Sciatic nerve (tissue), 2 donors: ENCODE measurements at places on chromosomes 11 and 22.

DNA sequence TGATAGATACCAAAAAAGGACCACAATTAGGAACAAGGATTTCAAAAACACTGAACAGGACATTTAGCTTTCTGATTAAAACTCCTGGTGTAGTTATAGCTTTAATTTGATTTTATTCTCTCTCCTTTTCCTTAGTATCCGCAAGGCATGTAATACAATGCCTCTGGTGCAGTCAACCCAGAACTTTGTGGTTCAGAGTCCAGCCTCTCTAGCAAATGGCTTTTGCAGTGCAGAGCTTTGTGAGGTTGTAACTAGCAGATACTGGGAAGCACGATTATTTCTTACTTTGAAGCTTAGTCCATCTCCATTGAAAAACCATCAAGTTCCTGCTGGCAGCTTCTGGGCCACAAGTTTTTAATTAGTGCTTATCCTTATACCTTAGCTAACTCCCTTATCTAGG lies 79.8 kb downstream of the GRIA4 start:
- no peak for DNase-seq

DNA sequence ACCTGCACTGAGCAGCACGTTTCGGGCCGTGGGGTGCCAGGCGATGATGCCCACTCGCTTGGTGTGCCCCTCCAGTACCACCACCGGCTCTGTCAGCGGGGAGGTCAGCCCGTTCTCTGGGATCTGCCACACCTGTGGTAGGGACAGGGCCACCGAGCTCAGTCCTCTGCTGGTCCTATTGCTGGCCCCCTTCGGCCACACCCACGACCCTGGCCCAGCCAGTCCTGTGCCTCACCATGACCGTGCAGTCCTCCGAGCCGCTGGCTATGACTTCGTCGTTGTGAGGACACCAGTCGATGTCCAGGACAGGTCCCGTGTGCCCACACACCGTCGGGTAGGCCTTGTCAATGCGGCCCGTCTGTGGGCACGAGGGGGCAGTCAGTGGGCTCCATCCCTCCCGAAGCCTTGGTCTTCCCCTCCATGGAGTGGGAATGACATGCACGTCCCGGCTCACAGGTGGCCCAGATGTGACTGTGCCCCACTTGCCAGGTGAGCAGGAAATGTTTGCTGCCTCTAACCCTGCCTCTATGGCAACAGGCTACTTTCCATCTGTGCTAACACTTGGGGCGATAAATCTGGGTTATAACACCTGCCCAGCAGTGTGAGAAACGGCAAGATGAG lies 1.4 kb downstream of the CORO1B start:
- DNase-seq = no peak

- DNase-seq = no peak
Observed at GRCh38 chr11:43933608-43934551, 8.6 kb upstream of the C11orf96 start.

DNA sequence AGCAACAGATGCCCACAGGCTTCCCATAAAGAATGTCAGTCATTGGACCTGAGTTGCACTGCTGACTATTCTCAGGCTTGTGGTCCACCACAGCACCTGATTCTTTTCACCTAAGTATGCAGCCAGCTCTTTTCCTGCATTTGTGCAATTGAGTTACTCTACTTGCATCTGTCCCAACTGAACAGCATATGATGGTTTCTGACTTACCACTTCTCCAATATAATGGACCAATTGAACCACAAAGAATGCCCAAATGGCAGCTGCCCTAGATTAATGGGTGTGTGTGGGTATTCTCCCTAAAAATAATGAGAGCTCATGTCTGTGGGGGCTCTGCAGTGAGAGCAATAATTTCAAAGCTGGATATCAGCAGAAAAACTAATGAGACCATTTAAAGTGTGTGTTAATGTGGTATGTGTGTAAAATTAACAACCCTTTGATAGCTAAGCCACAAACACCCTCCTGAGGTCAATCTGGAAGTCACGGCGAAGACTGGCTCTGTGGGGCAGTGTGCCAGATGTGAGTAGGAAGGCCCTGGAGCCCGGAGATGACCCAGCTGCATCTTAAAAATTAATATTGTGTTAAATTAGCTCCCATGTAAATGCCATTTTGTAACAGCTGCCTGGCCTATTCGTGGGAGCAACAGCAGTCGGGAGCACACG lies 43.8 kb downstream of the SC5D start:
- no peak for DNase-seq

- DNase-seq = no peak
Observed at GRCh38 chr22:33896154-33896553, 24.1 kb downstream of the LARGE1 start.

- peak; percentile 78 for DNase-seq
Observed at GRCh38 chr22:50599816-50600455, 657 bp upstream of the MAPK8IP2 start.

- DNase-seq = peak; percentile 67
Observed at GRCh38 chr22:49972163-49973017, 11.8 kb downstream of the PIM3 start.

DNA sequence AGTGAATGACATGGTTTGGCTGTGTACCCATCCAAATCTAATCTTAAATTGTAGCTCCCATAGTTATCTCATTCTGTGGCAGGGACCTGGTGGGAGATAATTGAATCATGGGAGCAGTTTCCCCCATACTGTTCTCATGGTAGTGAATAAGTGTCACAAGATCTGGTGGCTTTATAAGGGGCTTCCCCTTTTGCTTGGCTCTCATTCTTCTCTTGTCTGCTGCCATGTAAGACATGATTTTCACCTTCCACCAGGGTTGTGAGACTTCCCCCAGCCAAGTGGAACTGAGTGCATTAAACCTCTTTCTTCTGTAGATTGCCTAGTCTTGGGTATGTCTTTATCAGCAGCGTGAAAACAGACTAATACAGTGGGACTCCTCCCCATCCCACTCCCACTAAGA lies 11.1 kb downstream of the OR5A2 start:
- no peak for DNase-seq

GRCh38 chr11:111833524-111833923 lies 37.9 kb downstream of the ALG9 start:
- DNase-seq = no peak

- no peak for DNase-seq
Observed at GRCh38 chr22:22210375-22210774, 34.2 kb upstream of the VPREB1 start.

GRCh38 chr11:130006929-130007328 lies 4.3 kb upstream of the PRDM10 start:
- DNase-seq = no peak

GRCh38 chr11:8036986-8037385 lies 44.0 kb upstream of the TUB start:
- no peak for DNase-seq

GRCh38 chr11:8040921-8041285 lies 40.1 kb upstream of the TUB start:
- no peak for DNase-seq

DNA sequence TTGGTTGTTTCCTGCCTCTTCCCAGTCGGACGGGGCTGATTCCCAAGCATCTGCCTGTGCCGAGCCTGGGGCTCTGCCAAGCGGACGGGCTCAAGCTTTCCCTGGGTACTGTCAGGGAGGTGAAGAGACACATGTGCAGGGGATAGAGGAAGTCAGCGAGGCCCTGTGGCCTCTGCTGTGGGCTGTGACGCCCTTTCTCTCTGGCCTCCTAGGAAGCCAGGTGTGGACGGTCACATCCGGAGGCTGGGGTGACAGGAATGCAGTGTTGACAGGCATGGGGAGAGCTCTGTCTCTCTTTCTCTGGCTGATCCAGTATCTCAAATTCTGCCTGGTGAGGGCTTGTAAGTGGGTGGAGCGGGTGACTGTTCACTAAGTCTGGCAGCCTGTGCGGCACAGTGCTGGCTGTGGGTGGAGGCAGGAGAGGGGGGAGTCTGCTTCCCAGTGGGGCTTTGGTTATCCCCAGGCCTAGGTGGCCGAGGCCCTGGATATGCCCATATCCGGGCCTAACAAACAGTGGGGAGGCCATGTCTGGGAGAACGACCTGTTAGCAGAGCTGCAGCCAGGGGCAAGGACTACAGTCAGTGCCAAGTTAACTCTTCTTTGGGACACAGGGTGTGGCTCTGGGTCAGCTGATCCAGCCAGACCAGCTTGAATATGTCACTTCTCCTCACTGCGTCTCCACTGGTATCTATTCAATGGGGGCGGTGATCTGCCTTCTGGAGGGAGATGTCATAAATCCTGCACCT lies 1.9 kb downstream of the KCTD17 start:
- no peak for DNase-seq

DNA sequence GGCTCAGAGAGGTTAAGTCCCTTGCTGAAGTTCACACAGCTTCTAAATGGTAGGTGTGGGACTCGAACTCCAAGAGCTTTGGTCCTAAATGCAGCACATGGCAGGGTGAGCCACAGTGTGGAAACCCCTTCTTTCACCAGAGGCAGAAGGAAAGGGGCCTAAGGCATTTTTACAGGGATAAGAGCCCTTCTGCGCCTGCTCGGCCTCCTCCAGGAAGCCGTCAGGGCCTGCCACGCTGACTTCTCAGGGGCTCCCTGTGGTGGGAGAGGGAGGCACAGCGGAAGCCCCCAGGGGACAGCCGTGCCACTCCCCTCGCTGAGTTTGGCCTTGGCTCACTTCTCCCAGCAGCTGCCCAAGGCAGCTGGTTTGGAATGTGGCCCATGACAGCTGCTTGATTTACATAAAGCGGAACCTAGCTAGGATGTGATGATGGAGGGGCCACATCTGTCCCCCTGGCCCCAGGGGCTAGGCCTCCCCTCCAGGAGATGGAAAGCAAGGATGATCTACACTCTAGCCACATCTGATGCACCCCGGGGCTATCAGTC lies 35.4 kb downstream of the CD82 start:
- no peak for DNase-seq

- no peak for DNase-seq
Observed at GRCh38 chr11:32186118-32186517, 95.2 kb downstream of the RCN1 start.

GRCh38 chr11:67266449-67267187 lies at the start of gene GRK2:
Gene GRK2 (plus strand): TSS chr11:67266473. CDS start chr11:67266700, 227 bp downstream.
- peak; percentile 65 for DNase-seq

GRCh38 chr11:115606498-115607220 lies 102.4 kb upstream of the CADM1 start:
- DNase-seq = no peak

DNA sequence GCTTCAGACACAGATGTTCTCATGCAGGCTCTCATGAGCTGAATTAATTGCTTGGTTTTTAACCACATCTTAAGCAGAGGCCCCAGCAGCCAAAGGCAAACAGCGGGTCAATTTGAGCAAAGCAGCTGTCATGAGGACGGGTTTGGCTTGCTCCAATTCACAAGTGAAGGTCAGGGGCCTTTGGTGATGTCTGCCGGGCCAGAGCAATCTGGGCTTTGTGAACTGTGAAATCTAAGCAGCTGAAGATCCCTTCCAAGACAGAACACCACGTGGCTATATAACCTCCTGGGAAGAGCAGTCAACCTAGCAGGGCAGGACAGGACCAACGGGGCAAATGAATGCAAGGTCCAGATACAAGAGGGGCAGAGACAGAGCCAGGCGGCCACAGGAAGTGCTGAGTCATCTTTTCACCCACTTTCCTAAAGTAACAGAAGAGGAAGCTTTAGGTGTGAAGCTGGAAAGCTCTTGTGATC lies 187.3 kb upstream of the B3GAT1 start:
- DNase-seq = peak; percentile 39

- no peak for DNase-seq
Observed at GRCh38 chr11:98940913-98941312, 79.8 kb upstream of the CNTN5 start.

GRCh38 chr11:111006227-111006626 lies 239.3 kb upstream of the POU2AF2 start:
- DNase-seq = no peak

DNA sequence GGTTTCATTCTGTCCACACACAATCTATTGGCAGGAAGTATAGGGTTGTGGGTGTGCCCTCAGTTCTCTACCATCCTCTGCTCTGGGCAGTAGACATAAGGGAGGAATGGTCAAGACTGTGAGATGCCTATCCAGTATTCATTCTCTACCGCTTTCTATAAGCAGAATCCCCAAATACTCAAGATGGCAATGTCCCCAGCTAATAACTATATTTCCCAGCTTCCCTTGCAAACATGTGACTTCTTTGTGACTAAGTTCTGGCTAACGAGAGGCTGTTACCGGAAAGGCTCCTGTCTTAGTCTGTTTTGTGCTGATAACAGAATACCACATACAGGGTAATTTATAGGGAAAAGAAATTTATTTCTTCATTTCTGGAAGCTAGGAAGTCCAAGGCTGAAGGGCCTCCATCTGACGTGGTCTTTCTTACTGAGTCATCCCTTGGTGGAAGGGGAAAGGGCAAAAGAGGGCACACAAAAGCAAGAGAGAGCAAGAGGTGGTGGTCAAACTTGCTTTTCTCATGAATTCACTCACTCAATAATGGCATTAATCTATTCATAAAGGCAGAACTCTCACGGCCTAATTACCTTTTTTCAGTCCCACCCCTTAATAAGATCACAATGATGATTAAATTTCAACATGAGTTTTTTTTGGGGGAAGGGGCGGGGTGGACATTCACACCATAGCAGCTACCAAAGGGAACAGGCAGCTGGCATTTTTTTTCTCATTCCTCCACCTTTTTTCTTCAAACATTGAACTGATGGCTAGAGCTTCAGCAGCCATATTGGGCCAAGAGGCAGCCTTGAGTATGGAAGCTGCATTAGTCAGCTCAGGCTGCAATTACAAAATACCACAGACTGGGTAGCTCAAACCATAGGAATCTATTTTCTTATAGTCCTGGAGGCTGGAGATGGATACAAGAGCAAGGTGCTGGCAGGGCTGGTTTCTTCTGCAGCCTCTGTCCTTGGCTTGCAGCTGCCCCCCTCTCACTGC lies 109.7 kb upstream of the OR9Q1 start:
- DNase-seq = no peak

DNA sequence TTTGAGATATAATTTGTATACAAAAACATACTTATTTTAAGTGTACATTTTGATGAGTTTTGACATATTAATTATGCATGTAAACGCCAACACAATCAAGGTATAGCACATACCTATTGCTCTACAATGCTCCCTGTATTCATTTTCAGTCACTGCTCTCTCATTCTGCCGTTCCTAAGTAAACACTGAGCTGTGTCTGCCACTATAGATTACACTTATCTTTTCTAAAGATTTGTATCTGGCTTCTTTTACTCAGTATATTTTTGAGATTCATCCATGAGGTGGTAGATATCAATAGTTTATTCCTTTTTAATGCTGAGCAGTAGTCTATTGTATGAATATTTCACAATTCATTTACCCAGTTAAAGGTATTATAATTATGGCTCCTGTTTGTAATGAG lies 25.4 kb upstream of the BACE1-AS start:
- no peak for DNase-seq

- DNase-seq = no peak
Observed at GRCh38 chr11:123316003-123316402, 114.1 kb upstream of the GRAMD1B start.

GRCh38 chr11:125227151-125227550 lies 62.6 kb downstream of the PKNOX2 start:
- no peak for DNase-seq

GRCh38 chr11:130473056-130473794 lies 24.8 kb downstream of the ADAMTS15 start:
- DNase-seq = peak; percentile 57

DNA sequence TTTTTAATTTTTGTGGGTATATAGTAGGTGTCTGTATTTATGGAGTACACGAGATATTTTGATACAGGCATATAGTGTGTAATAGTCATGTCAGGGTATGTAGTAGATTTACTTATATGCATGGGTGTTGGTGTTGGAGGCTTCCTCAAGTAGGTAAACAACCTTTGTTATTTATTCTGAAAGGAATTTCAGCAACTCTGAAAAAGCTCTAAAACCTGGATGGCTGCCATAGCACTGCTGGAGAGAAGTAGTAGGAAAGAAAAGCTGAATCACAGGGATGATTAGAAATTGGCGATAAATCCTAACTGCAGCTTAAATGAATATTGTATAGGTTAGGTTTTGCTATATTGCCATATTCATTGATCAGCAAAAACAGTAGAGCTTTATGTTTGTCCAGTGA lies 44.4 kb upstream of the ST14 start:
- DNase-seq = no peak

GRCh38 chr11:10080138-10080537 lies 213.9 kb downstream of the SBF2 start:
- DNase-seq = no peak
